ENCODE measurements at places on chromosomes 2 and 18. TPM values are rescaled to one million over a fixed set of nuclear protein-coding genes. Genes with fewer than 3 reads are reported as not detected.

The THADA gene
- 16.2 TPM for total RNA-seq

The ALK gene
- not detected for total RNA-seq

The FBXO36 gene
- total RNA-seq, result 1.4 TPM

The CCDC141 gene
- total RNA-seq, result not detected

The ALPI gene
- not detected for total RNA-seq

The GMPPA gene
- total RNA-seq, result 36.2 TPM

The DPP4 gene
- 0.69 TPM for total RNA-seq

The FRZB gene
- total RNA-seq, result 0.07 TPM

The BCL2 gene
- total RNA-seq, result 0.53 TPM

The CDH7 gene
- not detected for total RNA-seq

The TUBB8B gene
- not detected for total RNA-seq

The NHEJ1 gene
- 15.8 TPM for total RNA-seq

The ZSCAN30 gene
- 0.95 TPM for total RNA-seq

The NFATC1 gene
- 6.2 TPM for total RNA-seq

The DYNC1I2 gene
- total RNA-seq, result 72.0 TPM

The PLGLB2 gene
- not detected for total RNA-seq

The CNTNAP5 gene
- not detected for total RNA-seq

The BMP10 gene
- not detected for total RNA-seq

The GKN1 gene
- not detected for total RNA-seq

The TMEM163 gene
- not detected for total RNA-seq

The TLX2 gene
- 0.36 TPM for total RNA-seq

The OTX1 gene
- total RNA-seq, result 1.8 TPM

The RAD51AP2 gene
- not detected for total RNA-seq

The PREB gene
- total RNA-seq, result 60.4 TPM

The GALNT14 gene
- 41.6 TPM for total RNA-seq

The C2orf78 gene
- total RNA-seq, result not detected

The KCNF1 gene
- 44.6 TPM for total RNA-seq

The POTEI gene
- not detected for total RNA-seq

The TRAK2 gene
- total RNA-seq, result 9.9 TPM

The DCDC2C gene
- not detected for total RNA-seq

The SF3B1 gene
- total RNA-seq, result 131 TPM

The MAP4K3 gene
- total RNA-seq, result 21.5 TPM

The KIF3C gene
- total RNA-seq, result 49.3 TPM

The RNPEPL1 gene
- total RNA-seq, result 44.0 TPM

The MREG gene
- 5.6 TPM for total RNA-seq

The MC2R gene
- total RNA-seq, result not detected

The R3HDM1 gene
- 23.6 TPM for total RNA-seq

The PROKR1 gene
- total RNA-seq, result 0.03 TPM

The CRYGC gene
- not detected for total RNA-seq

The INPP1 gene
- 32.0 TPM for total RNA-seq

The ARMC9 gene
- 13.1 TPM for total RNA-seq

The TFPI gene
- 51.8 TPM for total RNA-seq

The ARHGAP28 gene
- 0.03 TPM for total RNA-seq

The PCARE gene
- total RNA-seq, result not detected

All from A549 treated with GW870086 at 1 μM for 4 hours (cell line).